ENCODE measurements at places on chromosomes 12 and 14.

- DNase-seq = no peak
Observed at GRCh38 chr12:122182887-122183587, at the start of gene LRRC43. Gene LRRC43, plus strand, starts transcription at chr12:122183123. Its CDS starts 22 bp downstream, at chr12:122183145.

DNA sequence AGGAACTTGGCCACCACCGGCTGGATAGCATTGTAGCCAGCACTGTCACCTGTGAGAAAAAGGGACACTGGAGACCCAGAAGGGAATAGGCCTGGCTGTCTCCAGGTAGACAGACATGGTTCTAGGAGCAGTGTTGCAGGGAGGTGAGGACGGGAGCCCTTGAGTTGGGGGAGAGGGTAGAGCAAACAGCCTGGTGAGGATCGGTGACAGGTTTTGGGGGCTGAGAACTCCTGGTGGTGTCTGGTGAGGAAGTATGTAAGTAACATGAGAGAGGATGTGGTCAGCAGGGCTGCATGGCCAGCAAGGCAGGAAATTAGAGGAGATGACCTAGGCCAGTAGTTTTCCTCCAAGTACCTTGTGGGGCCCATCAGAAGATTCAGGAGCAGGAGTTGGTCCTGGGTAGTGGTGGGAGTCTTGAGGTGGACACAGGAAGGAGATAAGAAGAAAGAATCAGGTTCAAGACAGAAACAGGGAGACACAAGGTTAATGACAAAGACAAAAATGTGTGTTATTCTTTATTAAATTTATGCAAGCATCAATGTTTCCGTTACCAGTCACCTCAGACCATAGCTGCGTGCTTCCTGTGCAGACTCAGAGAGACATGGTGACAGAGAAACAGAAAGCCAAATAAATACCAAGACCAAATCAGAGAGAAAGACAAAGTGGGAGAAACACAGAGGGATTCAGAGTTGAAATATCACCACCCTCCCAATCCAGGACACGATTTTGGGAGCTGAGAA lies at the start of gene ARHGAP9:
TSS of gene ARHGAP9 (minus strand) at position 491 of the 740 bp plus-strand sequence. CDS start at position 31, 460 bp downstream.
- DNase-seq = peak; percentile 58

DNA sequence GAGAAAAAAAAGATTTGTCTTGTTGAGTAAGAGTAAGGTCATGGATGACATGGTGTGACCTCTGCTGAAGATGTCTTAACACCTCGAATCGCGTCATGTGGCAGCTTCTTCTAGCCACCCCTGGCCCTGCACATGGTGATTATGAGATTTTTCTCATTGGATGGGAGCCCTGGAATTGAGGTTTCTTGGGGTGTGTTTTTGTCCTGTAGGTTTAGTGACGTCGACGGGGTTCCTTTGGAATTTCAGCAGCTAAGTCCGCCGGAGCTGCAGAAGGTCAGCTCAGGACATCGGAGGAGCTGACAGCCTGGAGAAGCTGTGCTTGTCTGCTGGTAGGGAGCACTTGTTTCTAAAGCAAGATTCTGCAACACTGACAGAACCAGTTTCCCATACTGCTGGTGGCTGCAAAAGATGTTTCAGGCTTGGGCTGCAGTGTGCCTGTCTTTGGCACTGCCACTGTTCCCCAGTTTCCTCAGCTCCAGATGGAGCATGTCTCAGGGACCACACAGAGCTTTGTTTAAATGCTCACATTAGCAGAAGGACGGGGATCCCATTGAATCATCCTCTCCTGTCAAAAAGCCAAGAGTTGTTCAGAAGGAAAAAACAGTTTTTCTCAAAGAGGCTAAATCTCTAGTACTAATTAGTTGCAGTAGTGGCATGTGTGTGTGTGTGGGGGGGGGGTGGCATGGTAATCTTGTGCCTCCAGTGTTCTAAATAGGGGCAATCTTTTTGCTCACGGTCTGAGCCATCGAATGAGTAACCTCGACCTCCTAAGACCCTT lies 5.2 kb upstream of the FOS start:
- DNase-seq = no peak

GRCh38 chr14:76882651-76883050 lies 56.4 kb downstream of the LRRC74A start:
- DNase-seq = no peak

DNA sequence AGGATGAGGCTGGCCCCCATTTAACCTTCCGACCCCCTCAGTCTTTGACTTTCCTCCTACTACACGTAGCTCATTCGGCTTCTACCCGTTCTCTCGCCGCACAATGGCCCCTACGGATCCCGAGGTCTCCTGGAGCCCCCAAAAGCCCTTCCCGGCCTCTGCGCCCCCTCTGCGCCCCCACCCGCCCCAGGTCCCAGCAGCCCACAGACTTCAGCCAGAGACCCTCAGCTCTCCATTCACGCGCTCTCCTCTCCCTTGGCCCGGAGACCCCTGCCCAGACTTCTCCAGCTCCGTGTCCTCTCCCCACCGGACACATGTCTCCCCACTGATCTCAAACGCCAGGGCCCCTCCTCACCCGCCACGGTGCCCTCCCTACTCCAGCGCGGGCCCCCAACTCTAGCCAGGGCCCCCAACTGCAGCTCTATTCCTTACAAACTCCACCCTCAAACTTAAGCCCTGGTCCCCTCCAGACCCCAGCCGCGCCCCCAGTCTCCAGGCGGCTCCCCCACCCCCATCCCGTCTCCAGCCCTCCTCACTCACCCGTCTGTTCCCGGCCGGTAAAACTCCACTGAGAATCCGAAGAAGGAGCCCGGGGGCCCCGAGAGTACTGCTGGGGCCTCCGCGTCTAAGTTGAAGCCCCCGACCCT lies 502 bp downstream of the ITGA5 start:
- no peak for DNase-seq

GRCh38 chr14:71467361-71467811 lies 464.8 kb upstream of the RGS6 start:
- DNase-seq = no peak

DNA sequence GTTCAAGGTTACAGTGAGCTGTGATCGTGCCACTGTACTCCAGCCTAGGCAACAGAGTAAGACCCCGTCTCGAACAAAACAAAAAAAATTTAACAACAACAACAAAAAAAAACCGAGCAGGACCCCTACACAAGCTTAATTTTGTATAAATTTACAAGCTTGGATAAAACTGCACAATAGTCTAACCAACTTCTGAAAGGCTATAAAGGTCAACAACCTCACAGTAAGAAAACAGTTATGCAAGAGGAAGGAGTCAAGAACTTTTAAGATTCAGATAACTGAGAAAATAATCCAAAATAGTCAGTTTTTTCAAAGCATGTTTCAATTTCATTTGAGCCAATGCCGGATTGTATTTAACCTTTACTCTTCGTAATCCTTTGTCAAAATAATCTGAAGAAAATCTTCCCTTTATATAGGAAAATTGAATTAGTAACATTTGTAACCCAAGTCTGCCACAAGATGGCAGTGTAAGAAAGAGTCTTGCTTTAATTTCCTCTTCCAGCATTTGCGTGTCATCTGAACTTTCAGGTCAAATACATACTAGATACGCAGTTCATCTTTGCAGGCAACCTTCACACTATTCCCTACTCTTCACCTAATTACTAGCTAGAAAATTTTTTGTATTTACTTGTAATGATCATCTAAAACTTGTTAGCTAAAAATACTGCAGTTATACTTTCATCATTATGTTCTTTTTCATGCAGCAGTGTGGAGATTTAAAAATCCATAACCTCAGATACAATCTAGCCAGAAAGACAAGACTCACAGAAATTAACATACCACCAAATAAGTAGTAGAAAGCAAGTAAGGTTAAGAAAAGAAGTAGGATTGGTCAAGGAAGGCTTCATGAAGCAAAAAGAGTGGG lies 5.8 kb downstream of the CCNB1IP1 start:
- no peak for DNase-seq

DNA sequence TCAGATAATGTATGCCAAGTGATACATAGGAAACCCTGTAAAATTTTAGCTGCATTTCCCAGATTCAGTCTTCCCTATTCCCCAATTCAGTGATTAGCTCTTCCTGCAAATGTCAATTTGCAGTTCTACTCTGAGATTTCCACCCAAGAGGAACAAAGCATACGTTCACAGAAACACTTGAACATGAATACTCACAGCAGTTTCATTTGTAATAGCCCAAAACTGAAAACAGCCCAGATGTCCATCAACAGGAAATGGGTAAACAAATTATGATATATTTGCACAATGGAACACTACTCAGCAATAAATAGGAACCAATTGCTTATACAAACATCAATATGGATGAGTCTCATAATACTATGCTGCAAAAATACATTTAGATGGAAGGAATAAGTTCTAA lies 194.2 kb downstream of the GXYLT1 start:
- no peak for DNase-seq

- DNase-seq = no peak
Observed at GRCh38 chr14:68331426-68331825, 461.4 kb downstream of the ZFP36L1 start.

DNA sequence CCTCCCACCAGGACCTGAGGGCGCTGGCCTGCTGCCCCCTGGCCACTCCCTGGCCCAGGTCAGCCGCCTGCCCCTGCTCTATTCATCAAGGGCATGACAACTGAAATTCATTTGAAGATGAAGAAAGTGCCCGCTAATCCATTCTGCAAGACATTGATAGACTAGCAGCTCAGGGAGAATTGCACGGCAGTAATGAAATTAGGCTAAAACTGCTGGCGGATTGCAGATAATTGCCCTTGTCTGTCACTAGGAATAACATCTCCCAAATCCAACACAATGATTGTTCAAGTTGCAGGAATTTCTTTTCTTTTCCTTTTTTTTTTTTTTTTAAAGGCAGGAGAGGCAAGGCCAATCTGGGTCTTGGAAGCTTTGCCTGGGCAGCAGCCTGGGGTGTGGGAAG lies 44.5 kb downstream of the MVK start:
- DNase-seq = no peak

- no peak for DNase-seq
Observed at GRCh38 chr14:94622653-94623421, 10.6 kb downstream of the SERPINA3 start.

- no peak for DNase-seq
Observed at GRCh38 chr12:106942775-106943174, 12.9 kb upstream of the TMEM263 start.

DNA sequence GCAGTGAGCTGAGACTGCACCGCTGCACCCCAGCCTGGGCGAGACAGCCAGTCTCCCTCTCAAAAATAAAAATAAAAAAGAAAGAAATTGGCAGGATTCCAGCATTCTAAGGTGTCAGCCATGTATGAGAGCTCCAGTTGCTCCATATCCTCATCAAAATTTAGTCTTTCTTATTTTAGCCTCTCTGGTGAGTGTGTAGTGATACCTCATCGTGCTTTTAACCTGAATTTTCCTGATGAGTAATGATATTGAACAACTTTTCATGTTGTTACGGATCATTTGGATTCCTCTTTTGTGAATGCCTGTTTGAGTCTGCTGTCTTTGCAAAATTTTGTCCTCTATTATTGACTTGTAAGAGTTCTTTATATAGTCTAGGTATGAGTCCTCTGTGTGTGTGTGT lies 28.5 kb downstream of the CCDC60 start:
- no peak for DNase-seq

GRCh38 chr12:28209782-28210181 lies 19.5 kb downstream of the CCDC91 start:
- DNase-seq = no peak

- no peak for DNase-seq
Observed at GRCh38 chr12:23889069-23889440, 60.4 kb downstream of the SOX5 start.

DNA sequence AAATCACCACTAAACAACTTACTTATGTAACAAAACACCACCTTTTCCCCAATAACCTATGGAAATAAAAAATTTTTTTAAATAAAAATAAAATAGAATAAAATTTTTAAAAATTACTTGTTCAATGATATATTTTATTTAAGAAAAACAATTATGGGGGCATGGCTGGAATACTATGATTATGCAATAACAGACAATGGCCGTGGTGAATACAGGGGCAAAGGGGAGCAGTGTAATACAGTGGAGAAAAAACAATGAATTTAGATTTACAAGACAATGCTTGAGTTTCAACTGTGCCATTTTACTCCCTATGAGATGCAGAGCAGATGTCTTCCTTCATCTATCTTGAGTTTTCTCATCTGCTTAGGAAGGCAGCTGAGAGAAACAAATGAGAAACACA lies 72.9 kb downstream of the BLTP3B start:
- DNase-seq = no peak

DNA sequence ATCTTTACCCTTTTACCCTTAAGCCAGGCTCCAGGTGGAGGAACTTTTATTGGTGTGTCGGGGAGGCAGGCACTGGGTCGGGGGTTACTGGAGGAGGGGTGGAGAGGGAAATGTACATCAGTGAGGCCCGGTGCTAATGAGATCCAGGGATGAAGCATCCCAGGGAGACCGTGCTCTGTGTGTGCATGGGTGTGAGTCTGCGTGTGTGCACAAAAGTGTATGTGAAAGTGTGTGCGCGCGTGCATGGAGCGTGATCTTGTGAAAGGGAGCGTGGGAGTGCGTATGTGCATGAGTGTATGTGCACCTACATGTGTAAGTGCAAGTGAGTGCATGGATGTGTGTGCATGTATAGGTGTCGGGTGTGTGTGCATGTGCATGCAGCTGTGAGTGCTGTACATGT lies 55.3 kb downstream of the AACS start:
- no peak for DNase-seq

GRCh38 chr14:21496453-21496852 lies 14.7 kb downstream of the METTL3 start:
- no peak for DNase-seq

GRCh38 chr12:112945515-112945914 lies 7.2 kb downstream of the OAS3 start:
- no peak for DNase-seq

DNA sequence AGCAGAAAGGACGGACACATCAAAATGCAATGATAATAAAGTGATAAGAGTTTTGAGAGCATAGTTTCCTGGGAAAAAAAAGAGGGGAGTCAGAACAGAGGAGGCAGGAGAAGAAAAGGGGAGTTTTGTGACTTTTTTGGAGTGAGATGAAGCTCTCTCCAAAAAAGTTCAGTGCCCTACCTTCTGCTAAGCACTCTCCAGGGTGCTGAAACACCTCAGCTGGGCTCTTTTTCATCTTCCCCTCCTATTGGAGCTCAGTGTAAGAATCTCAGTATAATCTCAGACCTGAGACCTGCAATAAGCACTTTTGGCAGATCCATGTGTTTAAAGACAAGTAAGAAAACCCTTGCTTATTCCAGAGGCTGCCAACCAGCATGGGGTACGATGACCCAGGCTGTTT lies 58.9 kb upstream of the SRRM4 start:
- DNase-seq = no peak

DNA sequence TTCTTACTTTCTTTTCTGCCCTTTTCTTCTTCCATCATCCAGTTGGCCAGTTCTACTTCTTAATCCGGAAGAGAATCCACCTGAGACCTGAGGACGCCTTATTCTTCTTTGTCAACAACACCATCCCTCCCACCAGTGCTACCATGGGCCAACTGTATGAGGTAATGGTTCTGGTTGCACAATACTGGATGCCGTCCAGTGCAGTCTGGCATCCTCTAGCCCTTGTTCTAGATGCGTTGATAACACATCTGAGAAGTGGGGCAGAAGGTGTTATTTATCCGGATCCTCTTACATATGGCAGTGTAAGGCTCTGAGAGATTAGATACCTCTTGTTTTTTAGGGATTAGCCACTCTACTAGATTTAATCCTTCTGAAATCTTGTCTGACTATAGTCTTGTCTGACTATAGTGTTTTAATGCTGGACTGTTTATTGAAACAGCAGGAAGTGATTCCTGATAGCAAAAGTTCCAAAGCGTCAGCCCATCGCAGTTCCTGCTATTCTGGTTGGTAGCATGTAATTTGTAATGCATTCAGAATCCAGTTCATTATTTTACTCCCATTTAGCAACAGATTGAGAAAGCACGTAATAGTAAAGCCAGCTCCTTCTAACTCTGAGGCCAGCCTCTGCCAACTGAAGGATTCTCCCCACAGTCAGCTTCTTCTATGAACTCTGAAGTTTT lies 7.9 kb downstream of the GABARAPL1 start:
- DNase-seq = no peak
